ENCODE measurements at places on chromosomes 16 and 17. TPM values are rescaled to one million over a fixed set of nuclear protein-coding genes. Genes with fewer than 3 reads are reported as not detected.

Gene SPATA32
- 0.21 TPM for total RNA-seq

Gene OXLD1
- 25.2 TPM for total RNA-seq

Gene AGRP
- total RNA-seq = not detected

Gene NPIPA2
- total RNA-seq = 4.1 TPM

Gene ADAMTS18
- not detected for total RNA-seq

Gene ATP2A1
- 0.17 TPM for total RNA-seq

Gene PGAP3
- total RNA-seq = 10.4 TPM

Gene COX6A2
- total RNA-seq = not detected

Gene CLEC10A
- total RNA-seq = not detected

Gene GGA3
- 30.9 TPM for total RNA-seq
